ENCODE measurements at places on chromosomes 7 and 10.
A peak's percentile ranks its signal among the peaks of the same experiment; 100 is the strongest.

- DNase-seq: no peak
These were observed 163.3 kb downstream of the USP6NL start for GRCh38 chr10:11448190-11448544.

DNA sequence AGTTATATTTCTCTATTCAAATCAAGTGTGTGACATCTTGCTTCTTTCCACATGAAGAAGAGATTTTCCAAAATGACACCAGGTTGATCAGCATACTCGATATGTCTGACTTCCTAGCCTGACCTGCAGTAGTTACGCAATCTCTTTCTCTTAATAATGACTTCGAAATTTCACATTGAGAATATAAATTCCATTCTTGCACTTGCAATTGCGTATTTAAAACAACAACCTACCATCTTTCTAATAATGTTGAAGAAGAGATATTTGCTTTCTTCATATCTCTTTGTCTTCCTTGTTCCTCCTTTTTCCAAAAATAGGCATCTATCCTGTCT, 276.3 kb downstream of the CSTF2T start:
- DNase-seq: no peak

DNA sequence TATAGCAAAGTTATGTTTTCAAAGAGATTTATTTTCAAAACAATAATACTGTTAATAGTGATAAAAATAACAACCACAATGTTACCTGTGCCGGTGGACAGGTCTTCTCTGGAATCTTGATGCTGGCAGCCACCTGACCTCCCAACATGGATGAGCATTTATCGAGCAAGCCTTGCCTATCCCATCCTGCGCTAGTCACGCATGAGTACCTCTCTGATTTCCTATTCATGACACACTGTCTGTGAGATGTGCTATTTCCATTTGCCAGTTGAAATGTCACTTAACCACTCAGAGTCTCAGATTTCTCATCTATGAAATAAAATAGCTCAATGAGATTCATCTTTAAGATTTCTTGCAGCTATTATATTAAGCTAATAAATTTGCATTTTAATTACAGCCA, 341.2 kb upstream of the VWC2 start:
- DNase-seq: no peak

GRCh38 chr10:100506596-100507356, 12.9 kb downstream of the SEC31B start:
- DNase-seq: no peak

DNA sequence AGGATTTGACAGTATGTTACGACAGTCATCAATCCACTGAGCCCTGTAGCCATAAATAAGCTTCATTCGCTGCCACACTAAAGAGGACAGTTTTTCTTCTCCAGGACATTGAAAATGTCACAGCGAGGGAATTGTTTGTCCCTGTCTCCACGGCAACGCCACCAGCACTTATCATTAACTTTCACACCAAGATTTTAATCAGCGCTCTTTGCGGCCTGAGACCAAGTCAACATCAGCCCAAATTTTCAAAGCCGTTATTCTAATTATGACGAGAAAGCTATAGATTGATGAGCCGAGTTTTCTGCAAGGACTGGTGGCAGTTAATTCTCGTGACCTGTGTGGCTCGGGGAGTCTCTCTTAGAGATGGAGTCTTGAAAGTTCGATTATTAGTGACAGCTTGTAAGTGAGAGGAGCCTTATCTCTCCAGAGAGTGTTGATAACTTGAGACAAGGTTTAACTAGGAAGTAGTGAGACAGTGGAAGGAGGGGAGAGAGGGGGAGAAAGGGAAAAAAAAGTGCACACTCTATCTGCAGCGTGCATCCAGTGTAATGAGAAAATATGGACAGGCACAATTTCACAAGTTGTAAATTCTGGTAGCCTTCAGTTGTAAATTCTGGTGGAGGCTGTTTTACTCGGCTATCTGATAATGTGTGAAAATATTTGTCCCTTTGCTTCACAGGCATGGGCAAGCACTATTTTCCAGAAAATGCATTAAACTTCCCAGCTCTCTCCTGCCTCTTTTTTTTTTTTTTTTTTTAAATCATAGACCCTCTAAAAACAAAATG, 473.3 kb downstream of the LRMDA start:
- DNase-seq: no peak

- no peak for DNase-seq
These were observed 9.8 kb upstream of the FZD9 start for GRCh38 chr7:73423519-73424488.

DNA sequence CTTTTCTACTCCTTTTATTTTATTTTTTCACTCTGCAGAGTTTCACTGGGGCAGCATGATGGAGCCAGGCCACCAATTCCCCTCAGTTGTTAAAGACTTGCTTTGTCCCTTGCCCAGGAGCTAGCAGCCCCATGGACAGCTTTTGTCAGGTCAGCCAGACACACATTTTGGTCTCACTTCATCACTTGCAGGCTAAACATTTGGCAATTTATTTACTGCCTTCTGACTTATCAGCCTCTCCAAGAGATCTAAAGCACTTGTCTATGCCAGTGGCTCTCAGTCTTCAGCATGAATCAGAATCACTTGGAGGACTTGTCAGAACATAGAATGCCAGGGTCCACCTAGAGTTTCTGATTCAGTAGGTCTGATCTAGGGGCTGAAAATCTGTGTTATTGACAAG, 66.4 kb upstream of the GDF10 start:
- DNase-seq: no peak

GRCh38 chr10:29590915-29591650, 43.7 kb downstream of the SVIL start:
- DNase-seq: no peak

- DNase-seq: no peak
These were observed 156.8 kb downstream of the FAM107B start for GRCh38 chr10:14617852-14618251.

- DNase-seq: no peak
These were observed 258.8 kb downstream of the SNX10 start for GRCh38 chr7:26550492-26550891.

GRCh38 chr7:50653981-50654425, 88.8 kb upstream of the DDC start:
- DNase-seq: no peak

GRCh38 chr10:69786791-69787190, 14.9 kb upstream of the COL13A1 start:
- DNase-seq: no peak

DNA sequence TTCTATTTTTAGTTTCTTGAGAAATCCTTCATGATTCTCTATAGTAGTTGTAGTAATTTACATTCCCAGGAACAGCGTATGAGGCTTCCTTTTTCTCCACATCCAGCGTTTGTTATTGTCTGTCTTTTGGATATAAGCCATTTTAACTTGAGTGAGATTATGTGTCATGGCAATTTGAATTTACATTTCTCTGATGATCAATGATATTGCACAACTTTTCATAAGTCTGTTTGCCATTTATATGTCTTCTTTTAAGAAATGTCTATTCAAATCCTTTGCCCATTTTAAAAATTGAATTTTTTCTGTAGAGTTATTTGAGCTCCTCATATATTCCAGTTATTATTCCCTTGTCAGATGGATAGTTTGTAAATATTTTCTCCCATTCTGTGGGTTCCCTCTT, 285.1 kb downstream of the REEP3 start:
- no peak for DNase-seq

DNA sequence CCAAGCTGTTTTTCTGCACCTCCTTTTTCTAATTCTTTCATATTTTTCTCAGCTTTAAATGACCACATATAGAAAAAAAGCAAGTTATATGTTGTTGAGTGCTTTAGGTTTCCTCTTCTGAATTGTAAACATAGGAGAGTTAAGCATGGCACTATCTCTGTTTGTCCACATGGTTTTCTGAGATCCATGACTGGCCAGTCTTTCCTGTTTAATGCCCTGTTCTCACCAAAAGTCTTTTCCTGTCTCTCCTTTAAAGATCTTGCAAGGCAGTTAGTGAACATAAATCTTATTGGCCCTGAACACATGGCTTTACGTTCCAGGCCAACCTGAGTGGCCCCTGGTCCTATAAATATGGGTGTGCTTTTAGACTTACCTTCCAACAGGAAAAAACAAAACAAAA, 19.4 kb downstream of the TRPV5 start:
- DNase-seq: no peak

- peak; percentile 2 for DNase-seq
These were observed 241.7 kb downstream of the MAGI2 start for GRCh38 chr7:79211724-79212123.

DNA sequence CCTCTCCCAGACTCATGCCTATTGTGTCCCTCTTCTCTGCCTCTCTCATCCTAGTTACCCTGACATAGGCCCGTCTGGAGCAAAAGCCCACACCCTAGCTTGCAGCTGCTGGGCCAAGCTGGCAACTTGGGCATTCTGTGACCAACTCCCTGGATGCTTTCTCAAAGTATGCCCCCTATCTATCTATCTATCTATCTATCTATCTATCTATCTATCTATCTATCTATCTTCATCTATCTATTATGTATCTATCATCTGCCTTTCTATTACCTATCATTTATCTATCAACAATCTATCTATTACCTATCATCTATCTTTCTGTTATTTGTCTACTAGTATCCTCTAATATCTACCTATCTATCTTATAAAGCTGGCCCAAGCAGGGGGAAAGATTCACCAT, 45.4 kb upstream of the COL13A1 start:
- no peak for DNase-seq

GRCh38 chr7:99457650-99458493, 8.1 kb downstream of the ATP5MF start:
- no peak for DNase-seq

GRCh38 chr10:8616166-8616565, 561.7 kb downstream of the GATA3 start:
- DNase-seq: no peak

GRCh38 chr10:6746782-6747181, 166.7 kb upstream of the PRKCQ start:
- DNase-seq: no peak

GRCh38 chr7:30815388-30815854, 44.2 kb downstream of the MINDY4 start:
- no peak for DNase-seq

DNA sequence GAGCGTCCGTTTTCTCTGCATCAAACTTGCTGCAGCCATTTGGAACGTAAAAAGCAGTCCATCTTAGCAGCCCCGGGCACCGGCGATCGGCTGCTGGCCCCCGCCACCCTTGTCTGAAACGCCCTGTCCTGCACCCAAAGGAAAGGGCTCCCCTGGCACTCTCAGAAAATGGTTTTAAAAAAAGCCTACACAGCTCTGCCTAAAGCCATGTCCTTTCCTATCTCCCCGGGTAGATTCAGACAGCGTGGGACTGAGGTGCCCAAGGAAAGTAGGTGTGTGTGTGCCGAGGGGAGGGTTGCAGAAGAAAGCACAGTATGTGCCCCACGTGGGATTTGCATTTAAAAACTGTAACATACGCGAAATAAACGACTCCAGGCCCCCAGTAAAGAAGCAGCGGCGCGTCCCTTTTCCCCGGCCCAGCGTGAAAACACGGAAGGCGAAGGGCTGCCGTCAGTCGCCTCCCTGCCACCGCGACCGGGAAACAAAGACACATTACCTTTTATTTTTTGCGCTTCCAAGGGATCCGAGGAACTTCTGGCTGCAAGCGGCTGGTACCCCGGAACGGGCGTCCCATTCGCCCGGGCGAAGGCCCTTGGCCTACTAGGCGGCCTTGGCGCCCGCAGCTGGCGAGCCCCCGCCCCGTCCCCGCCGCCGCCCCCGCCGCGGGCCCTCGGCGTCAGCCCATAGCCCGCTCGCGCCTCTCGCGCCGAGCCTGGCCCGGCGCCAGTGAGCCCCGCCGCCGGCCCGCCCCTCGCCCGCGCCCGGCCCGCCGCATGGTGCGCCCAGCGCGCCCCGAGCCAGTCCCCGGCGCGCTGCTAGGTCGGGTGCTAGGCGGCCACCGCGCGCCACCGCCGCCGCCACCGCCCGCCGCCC, 304.6 kb downstream of the PRPF18 start:
- DNase-seq: no peak

DNA sequence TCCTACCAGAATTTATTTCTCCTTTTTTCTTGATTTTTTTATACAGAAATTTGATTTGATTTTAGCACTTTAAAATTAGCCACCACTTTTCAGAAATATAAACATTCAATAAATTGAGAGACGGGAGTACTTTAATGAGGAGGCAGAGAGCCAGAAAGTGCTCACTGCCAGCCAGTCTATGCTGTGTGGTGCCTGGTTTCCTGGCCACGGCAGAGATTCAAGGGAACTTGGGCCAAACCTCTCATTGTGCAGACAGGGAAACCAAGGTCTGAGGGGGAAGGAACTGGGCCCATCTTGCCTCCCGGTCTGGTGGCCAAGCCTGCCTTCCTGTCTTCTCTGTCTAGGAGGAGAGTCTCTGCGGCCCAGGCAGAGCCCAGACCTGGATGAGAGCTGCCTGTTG, 25.9 kb downstream of the ADAMTS14 start:
- DNase-seq: no peak

DNA sequence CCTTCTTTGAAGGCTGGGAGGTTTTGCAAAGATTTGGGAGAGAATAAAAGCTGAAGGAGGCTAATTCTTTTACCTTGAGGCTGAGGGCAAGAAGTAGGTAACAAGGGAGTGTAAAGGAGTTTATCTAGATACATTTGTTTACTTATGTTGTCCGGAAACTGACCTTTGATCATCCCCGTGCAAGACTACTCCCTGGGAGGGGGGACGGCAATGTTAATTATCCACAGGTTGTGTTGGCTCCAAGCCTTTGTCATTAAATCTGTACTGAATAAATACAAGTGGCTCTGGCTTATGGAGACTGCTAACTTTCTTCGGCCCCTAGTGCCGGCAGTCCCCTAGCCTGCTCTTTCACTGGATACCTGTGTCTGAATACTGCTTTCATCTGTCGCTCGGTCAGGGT, 1250.6 kb upstream of the LRRTM3 start:
- no peak for DNase-seq

DNA sequence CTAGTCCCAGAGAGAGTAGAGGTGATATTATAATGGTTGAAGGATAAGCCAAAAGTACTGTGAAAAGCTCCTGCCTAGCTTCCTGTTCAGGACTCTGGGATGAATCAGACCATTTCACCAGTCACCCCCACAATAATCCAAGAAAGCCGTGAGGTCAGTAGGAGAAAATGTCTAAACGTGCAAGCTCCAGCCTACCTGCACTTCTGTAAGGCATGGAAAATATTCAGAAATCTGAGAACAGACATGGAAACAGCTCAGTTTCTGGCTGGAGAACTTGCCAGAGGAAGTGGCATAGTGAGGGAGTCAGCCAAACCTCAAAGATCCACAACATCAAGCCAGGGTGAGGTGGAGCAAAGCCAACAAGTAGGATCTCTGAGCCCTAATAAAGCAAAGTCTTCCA, 58.2 kb downstream of the ELAPOR2 start:
- DNase-seq: no peak

GRCh38 chr7:38016567-38016966, 96.1 kb downstream of the EPDR1 start:
- DNase-seq: no peak

DNA sequence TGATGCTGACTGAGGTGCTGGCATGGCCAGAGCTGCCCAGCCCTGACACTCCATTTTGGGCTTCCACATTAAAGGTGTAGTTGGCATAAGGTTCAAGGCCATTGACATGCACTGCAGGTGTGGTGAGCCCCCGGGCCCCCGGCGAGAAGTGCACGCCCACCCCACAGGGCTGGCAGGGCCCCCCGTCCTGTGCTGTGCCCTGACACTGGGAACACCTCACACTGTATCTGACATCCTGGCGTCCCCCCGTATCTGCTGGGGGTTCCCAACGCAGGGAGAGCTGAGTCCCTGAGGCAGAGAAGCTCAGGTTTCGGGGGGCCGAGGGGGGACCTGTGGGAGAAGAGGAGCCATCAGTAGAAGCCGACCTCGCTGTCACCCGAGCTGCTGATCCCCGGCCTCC, 10.0 kb downstream of the EPHA1 start:
- DNase-seq: no peak
